Spleen (tissue), 13 donors: ENCODE measurements at places on chromosomes 3 and 15. TPM values are rescaled to one million over a fixed set of nuclear protein-coding genes. Genes with fewer than 3 reads are reported as not detected.

DNA sequence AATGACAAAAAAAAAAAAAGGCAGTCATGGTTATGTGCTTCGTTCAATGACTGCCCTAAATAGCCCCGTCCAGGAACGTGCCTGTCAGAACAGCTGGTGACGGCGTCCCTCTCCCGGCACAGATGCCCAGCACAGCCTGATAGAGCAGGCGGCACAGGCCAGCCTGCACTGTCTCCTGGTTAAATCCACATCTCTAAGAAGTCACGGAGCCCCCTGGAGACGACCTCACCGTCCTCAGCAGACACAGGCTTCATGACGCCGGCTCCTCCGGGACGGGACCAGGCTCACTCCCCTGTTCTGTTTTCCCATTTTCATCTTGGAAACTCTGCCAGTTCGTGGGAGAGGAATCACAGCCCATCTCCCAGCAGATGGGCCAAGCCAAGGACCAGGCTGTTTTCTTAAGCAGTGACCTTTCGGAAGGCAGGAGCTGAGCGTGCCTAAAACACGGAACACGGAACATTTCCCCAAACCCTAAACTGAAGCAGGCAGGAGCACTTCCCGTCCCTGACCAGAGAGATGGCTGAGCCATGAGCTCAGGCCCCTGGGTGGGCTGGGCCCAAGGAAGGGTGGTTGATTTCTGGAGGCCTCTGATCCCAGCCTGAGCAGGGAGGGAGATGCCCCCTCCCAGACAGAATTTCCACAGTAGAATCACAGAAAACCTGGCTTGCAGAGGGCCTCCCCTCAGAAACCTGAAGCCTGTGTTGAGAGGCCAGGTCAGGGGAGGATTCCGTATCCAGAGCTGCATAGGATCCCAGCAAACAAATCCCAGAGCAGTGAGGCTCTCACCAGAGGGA, 35.9 kb downstream of the ADCY5 start:
- DNase-seq = peak; percentile 66

DNA sequence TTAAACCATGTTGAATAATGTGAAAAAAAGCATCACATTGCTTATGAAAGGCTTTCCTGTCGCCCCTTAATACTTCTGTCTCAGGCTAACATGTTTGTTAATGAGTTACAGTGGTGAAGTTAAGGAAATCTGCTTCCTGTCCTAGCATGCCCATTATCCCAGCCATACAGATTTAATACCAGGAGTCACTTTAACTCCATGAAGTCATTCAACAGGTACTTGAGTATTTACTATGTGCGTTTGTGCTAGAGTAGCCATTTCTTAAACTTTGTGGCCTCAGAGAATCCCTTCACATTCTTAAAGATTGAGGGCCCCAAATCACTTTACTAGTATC, 10.1 kb upstream of the SETD5 start:
- DNase-seq = no peak

- peak; percentile 70 for DNase-seq
These were observed 17.4 kb downstream of the CSPG4 start for GRCh38 chr15:75695220-75695619.

DNA sequence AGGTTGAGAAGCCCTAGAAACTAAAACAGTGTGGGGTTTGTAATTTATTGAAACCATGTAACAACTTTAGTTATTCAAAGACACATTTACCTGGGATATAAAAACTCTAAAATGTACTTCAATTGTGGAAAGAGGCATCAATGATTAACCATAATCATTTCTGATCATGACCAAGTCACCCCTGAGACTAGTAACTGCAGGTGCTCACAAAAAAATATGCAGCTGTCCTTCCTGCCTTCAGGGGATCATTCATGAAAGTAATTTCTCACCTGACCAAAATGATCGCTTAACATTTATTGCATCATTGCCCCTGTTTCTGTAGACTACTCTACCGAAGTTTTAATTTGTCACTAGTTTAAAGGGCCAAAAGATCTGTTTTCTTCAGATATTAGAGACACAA, 9.0 kb downstream of the ACP3 start:
- DNase-seq = no peak

DNA sequence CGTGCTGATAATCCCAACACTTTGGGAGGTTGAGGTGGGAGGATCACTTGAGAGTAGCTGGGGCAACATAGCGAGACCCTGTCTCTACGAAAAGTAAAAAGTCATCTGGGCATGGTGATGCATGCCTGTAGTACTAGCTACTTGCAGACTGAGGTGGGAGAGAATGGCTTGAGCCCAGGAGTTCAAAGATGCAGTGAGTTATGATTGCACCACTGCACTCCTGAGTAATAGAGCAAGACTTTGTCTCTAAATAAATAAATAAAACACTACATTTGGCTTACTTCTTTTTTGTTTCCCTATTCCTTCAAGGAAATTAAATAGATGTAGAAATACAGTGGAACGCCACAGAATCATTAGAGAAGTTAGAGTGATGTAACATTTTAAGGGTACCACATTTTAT, 20.1 kb upstream of the LDHAL6B start:
- DNase-seq = no peak

DNA sequence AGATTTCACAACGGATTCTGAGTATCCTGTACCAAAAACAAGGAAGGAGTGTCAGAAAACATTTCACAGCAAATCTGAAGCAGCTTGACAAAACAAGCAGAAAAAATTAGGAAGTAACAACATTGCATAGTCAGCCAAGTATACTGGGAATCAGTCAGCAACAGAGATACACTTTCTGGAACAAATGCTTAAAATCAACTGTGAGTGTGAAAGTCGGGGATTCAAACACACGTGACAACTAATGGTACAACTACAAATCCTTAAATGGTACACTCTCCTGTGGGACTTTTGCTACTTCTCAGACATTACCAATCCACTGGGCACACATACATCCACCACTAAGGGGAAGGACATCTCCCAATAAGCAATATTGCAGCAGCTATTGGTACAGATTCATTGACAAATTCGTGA, 296.6 kb upstream of the MME start:
- DNase-seq = no peak

DNA sequence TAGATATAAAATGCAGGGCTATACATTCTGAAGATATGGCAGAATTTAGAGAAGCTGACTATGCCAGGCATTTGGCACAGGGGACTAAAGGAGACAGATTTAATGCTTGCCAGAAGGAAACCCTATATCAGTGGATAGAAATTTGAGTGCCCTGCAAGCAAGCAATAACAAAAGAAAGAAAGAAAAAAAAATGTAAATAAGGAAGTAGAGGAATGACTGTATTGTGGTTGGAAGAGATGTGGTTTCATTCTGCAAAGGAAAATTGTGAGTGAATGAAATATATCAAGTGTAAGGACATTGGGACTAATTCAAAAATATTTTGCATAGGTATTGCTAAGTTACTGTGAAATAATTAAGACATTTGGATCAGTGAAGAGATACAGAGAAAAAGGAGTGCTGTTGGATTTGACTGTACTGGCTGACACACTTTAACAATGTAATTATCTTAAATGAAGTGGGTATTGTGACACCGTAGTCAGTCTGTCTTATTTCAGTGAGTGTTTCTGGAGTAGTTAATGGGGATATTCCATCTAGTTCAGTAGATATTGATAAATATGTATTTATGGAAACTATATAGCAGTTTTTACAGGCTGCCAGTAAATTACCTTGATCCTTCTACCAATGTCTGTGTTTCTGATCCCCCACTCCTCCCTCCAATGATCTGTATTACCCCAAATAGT, 418.2 kb downstream of the CNTN4 start:
- DNase-seq = no peak

Gene GOLGA8R
- 6.4 TPM for total RNA-seq

Gene SLC7A14
- total RNA-seq = not detected

Gene MORC1
- total RNA-seq = not detected

Gene GATM
- 36.1 TPM for total RNA-seq

Gene SUSD5
- total RNA-seq = 2.4 TPM

Gene FBXO40
- not detected for total RNA-seq

Gene KCNMB3
- 4.6 TPM for total RNA-seq
